Activated CD4-positive, alpha-beta T cell treated with anti-CD3 and anti-CD28 coated beads, Interleukin-2, amount 50 U/mL, for 4 hours (primary cell): ENCODE measurements at places on chromosomes 4 and X.

GRCh38 chrX:14386981-14387380 lies 142.4 kb upstream of the GLRA2 start:
- no peak for DNase-seq

DNA sequence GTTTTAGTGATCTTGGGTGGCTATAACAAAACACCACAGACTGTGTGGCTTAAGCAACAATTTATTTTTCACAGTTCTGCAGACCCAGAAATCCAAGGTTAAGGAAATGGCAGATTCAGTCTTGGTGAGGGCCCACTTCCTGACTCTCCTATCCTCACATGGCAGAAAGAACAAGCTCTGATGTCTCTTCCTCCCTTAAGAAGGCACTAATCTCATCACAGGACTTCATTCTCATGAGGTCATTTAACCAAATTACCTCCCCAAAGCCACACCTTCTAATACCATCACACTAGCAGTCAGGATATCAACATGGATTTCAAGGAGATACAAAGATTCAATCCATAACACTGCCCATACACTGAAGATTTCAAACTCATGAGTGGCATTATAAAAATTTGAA lies 350.3 kb downstream of the GRID2 start:
- DNase-seq, result no peak

GRCh38 chr4:126850286-126850685 lies 782.5 kb upstream of the INTU start:
- DNase-seq, result no peak

- no peak for DNase-seq
Measured at GRCh38 chr4:10021653-10022023, 341 bp upstream of the SLC2A9 start.

- no peak for DNase-seq
Measured at GRCh38 chrX:138866643-138867042, 155.1 kb upstream of the FGF13 start.

DNA sequence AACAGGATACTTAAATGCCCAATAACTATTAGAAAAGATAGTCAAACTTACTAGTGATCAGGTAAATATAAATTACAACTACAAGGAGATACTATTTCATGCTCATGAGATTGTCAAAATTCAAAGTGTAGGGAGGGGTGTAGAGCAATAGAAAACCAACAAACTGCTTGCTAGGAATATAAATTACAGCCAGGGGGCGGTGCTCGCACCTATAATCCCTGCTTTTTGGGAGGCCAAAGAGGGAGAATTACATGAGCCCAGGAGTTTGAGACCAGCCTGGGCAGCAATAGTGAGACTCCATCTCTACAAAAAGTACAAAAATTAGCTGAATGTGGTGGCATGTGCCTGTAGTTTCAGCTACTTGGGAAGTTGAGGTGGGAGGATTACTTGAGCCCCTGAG lies 556.5 kb upstream of the NR3C2 start:
- no peak for DNase-seq

GRCh38 chr4:182932651-182933050 lies 15.5 kb upstream of the DCTD start:
- DNase-seq, result no peak
